ENCODE measurements at places on chromosomes 5 and 9.

DNA sequence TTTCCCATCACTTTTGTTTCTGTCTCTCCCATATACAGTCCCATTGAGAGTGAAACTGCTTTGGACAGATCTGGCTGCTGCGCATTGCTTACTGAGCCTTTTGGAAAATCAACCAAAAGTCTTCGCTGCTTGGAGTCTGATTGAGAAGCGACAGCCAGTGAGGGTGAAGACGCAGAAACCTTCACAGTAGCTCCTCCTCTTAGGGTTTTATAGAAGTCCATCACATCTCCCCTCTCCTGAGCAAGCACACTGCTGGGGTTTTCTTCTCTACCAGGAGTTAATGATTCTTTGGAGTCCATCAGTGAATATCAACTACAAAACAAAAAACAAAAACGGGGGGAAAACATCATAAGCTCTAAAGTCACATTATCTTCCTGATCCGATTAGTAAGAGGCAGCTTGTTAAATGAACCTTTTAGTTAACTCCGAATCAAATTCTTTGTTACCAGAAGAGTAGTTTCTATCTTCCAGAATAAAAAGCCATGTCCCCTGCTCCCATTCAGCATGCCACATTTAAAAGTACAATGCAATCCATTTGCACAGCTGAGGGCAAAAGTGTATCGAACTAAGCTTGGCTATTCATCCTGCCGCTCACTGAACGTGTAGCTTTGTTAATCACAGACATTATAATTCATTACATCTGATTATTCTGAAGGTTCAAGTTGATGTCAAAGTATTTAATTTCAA, 2.8 kb downstream of the NR3C1 start:
- no peaks in the 10 kb centered on the region for H3K4me1 ChIP-seq
- peak overlapping the region; percentile 93 for H3K27ac ChIP-seq
- peak overlapping the region; percentile 83 for H3K4me3 ChIP-seq

DNA sequence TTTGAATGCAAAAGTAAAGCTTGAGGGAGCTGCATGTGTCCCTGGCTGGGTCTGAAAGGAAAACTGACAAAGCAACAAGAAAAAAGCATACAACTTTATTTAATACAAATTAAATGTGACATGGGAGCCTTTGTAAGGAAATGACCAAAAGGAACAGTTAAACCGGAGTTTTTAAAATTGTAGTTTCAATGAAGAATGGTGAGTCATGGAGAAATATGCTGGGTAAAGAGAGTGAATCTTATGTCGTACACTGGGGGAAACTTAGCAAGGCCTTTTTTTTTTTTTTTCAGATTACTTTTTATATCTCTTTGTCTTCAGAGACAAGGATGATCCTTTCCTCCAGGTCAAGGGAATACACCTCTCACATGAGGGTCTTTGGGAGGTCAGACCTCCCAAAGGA, 50.1 kb upstream of the FBXL17 start:
- no peak overlapping the region for H3K27ac ChIP-seq
- DNase-seq: no peak
- no peaks in the 10 kb centered on the region for H3K36me3 ChIP-seq
- H3K4me1 ChIP-seq: no peaks in the 10 kb centered on the region
- H3K4me3 ChIP-seq: no peak overlapping the region

DNA sequence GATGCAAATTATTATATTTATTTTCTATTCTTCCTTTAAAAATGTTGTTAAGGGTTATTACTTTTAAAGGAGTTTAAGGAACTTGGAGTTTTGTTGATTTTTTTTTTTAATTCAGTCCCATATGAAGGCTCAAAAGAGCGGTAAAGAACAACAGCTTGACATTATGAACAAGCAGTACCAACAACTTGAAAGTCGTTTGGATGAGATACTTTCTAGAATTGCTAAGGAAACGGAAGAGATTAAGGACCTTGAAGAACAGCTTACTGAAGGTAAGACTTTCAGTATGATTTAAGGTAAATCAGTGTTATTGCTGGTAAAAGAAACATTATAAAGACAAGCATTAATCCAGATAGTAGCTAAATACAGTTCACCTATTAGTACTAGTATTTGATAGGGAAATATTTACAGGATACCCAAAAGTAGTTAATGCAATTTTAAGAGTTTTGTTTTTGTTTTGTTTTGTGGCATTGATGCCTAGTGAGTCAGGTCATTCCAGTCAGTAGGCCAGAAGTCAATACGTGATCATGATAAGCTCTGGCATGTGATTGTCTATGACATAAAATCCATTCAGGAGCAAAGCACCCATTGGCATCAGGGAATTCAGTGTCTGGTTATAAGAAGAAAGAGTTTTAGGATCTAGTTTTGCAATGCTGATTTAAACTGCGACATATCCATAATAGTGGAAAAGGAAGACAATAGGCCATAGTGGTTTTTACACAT, 49.2 kb downstream of the CNTRL start:
- DNase-seq: no peak
- H3K36me3 ChIP-seq: peaks cover 17% of the 10 kb centered on the region
- no peaks in the 10 kb centered on the region for H3K27me3 ChIP-seq
- no peak overlapping the region for H3K27ac ChIP-seq
- no peak overlapping the region for H3K4me3 ChIP-seq

DNA sequence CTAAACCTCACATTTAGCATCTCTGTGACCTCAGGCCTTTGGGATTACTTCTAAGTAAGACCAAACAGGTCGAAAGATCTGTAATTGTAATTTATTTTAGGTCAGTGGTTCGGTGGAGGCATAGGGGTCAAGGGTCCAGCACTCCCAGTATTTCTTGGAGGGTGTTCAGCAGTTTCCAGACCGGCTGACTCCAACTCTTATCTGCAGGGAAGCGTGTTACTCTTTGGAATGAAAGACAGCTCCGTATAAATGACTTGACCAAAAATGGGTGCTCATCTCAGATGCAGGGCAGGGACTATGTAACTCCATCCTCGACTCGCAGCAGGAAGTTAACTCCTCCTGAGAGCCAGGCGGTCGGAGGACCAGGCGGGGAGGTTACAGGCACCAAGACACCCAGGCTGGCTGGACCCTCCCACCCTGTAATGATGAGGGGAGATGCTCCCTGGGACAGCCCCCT, 620 bp upstream of the VPS13A start:
- no peak for DNase-seq
- peaks cover 3% of the 10 kb centered on the region for H3K4me1 ChIP-seq
- H3K36me3 ChIP-seq: no peaks in the 10 kb centered on the region
- H3K27ac ChIP-seq: no peak overlapping the region

GRCh38 chr5:145157841-145158240, 677.3 kb downstream of the PRELID2 start:
- no peak for DNase-seq
- no peaks in the 10 kb centered on the region for H3K4me1 ChIP-seq
- no peak overlapping the region for H3K4me3 ChIP-seq
- no peaks in the 10 kb centered on the region for H3K27me3 ChIP-seq

DNA sequence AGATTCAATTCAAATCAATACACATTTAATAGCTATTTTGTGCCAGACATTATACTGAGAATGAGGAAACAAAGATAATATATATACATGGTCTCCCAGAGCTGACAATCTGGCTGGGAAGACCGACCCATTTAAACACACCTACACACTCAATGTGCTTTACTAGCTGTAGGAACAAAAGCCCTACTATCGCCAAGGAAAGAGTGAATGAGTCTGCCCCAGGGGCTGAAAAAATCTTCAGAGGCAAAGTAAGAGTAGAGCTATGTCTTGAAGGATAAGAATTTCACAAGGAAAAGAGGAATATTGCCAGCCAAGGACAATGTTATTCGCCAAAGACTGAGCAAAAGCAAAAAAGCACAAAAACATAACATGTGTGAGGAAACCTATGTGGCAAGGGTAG, 6.6 kb downstream of the PFDN1 start:
- no peaks in the 10 kb centered on the region for H3K27me3 ChIP-seq
- no peaks in the 10 kb centered on the region for H3K4me1 ChIP-seq
- DNase-seq: no peak
- H3K36me3 ChIP-seq: no peaks in the 10 kb centered on the region
- no peak overlapping the region for H3K27ac ChIP-seq

- H3K27me3 ChIP-seq: no peaks in the 10 kb centered on the region
- peak; percentile 34 for DNase-seq
- H3K36me3 ChIP-seq: no peaks in the 10 kb centered on the region
- H3K27ac ChIP-seq: no peak overlapping the region
Measured at GRCh38 chr9:96856363-96857286, 2.3 kb upstream of the ZNF782 start.

DNA sequence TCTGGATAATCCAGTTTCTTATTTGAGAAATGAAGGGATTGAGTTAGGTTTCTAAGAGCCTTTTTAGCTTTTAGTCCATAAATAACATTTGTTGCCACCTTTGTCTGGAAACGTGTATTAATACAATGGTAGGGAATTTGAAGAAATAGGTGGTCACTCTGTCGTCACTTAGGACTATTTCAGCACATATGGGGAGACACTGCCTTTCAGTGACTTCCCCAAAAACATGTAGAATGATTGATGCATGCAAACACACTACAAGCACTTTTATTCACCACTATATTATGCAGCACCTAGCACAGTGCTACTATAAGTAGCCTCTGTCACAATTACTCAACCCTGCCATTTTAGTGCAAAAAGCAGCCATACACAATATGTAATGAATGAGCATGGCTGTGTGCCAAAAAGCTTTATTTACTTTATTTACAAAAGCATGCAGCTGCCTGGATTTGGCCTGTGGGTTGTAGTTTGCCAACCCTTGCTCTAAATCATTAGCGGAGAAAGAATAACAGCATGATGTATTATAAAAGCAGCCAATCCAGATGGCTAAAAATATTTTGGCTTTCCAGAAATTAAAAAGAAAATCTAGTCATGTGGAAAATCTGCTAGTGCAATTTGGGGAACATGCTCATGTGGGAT, 154.2 kb upstream of the HMHB1 start:
- no peak overlapping the region for H3K27ac ChIP-seq
- no peaks in the 10 kb centered on the region for H3K36me3 ChIP-seq
- H3K4me3 ChIP-seq: no peak overlapping the region
- DNase-seq: no peak
- H3K27me3 ChIP-seq: no peaks in the 10 kb centered on the region

DNA sequence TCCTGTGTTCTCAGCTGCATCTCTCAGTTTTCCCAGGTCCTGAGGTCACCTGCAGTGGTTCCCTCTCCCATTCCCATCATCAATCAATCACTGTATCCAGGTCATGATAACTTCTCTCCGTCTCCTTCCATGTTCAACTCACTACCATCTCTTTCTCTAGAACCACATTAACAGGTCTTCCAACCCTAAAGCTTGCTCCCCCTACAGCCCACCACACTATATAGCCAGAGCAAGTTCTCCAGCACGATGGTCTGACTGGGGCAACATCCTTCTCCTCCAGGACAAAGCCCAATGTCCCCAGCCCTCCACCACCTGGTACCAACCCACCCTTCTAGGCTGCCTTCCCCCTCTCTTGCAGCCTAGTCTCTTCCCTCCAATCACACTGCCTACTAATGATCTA, 241.6 kb downstream of the CDK5RAP2 start:
- H3K4me1 ChIP-seq: no peaks in the 10 kb centered on the region
- no peak overlapping the region for H3K27ac ChIP-seq
- no peak for DNase-seq
- H3K4me3 ChIP-seq: no peak overlapping the region

DNA sequence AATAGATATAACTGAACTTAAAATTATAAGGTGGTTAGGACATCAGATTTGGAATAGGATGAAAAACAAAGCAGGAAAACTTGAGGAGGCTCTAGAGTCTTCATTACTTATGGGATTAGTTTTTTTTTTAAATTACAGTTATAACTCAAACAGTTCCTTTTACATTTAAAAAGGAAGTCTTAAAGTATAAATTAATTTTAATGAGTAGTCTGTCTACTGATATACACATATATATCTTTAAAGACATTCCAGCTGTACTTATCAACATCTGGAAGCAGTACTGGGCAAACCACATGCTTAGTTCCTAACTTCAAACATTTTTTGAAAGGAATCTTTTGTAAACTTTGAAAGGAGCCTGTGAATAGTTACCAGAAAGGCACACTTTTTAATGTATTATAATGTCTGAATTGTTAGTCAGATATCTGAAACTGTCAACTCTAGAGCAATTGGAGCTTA, 6.0 kb downstream of the ACTBL2 start:
- no peaks in the 10 kb centered on the region for H3K36me3 ChIP-seq
- no peaks in the 10 kb centered on the region for H3K27me3 ChIP-seq
- H3K27ac ChIP-seq: no peak overlapping the region
- no peaks in the 10 kb centered on the region for H3K4me1 ChIP-seq
- H3K4me3 ChIP-seq: no peak overlapping the region

DNA sequence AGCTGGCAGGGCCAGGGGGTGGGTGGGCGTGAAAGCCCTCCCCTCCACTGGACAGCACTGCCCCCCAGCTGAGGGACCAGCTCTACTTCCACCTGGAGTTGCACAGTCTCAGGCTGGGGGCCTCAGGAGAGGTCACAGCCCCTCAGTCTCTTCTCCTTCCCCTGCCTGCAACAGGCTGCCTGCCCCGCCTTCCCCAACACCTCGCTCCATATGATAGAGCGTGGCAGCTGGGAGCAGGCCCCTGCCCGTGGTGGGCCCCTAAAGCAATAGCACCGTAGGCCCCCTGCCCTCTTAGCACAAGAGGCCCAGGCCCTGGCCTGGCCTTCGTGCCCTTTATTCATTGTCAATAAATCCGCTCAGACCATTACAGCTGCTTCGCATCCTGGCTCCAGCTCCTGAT, 3.9 kb downstream of the RELL2 start:
- no peak for DNase-seq
- no peak overlapping the region for H3K27ac ChIP-seq
- H3K36me3 ChIP-seq: no peaks in the 10 kb centered on the region
- H3K27me3 ChIP-seq: no peaks in the 10 kb centered on the region

GRCh38 chr9:98568909-98569469, 139.7 kb downstream of the GABBR2 start:
- DNase-seq: no peak
- H3K4me1 ChIP-seq: peaks cover 3% of the 10 kb centered on the region
- H3K27me3 ChIP-seq: no peaks in the 10 kb centered on the region
- no peak overlapping the region for H3K27ac ChIP-seq
- no peaks in the 10 kb centered on the region for H3K36me3 ChIP-seq

- no peak overlapping the region for H3K4me3 ChIP-seq
- H3K4me1 ChIP-seq: peaks cover 6% of the 10 kb centered on the region
- H3K36me3 ChIP-seq: peaks cover 23% of the 10 kb centered on the region
- H3K27ac ChIP-seq: no peak overlapping the region
- no peaks in the 10 kb centered on the region for H3K27me3 ChIP-seq
Measured at GRCh38 chr5:151204051-151204450, 19.8 kb downstream of the CCDC69 start.

GRCh38 chr5:142984011-142984410, 213.8 kb downstream of the ARHGAP26 start:
- no peaks in the 10 kb centered on the region for H3K36me3 ChIP-seq
- no peaks in the 10 kb centered on the region for H3K27me3 ChIP-seq
- no peak overlapping the region for H3K4me3 ChIP-seq
- DNase-seq: no peak

DNA sequence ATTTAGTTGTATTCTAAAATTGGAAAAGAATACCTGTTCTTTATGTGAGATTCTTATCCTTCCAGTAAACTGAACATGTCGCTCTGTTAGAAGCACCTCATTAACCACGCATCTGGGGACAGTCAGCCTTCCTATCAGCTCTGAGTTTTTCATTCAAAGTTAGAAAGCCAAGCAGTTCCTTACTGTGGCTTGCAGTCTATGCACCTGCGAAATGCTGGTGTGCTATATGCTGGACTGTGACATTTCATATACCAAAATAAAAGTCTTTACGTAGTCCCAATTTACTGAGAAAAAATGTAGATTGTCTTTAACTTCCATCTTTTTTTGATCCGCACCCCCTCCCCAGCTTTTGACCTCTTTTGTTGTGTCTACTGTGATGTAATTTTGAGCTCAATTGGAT, 4.3 kb downstream of the ANP32B start:
- no peak for DNase-seq
- H3K27me3 ChIP-seq: no peaks in the 10 kb centered on the region
- peaks cover 27% of the 10 kb centered on the region for H3K4me1 ChIP-seq
- H3K36me3 ChIP-seq: peaks cover 1% of the 10 kb centered on the region
- H3K27ac ChIP-seq: no peak overlapping the region

GRCh38 chr5:98470747-98471146, 302.7 kb upstream of the RGMB start:
- no peak overlapping the region for H3K4me3 ChIP-seq
- H3K36me3 ChIP-seq: no peaks in the 10 kb centered on the region
- no peak overlapping the region for H3K27ac ChIP-seq
- H3K4me1 ChIP-seq: no peaks in the 10 kb centered on the region
